ENCODE measurements at places on chromosomes 16 and 17.

DNA sequence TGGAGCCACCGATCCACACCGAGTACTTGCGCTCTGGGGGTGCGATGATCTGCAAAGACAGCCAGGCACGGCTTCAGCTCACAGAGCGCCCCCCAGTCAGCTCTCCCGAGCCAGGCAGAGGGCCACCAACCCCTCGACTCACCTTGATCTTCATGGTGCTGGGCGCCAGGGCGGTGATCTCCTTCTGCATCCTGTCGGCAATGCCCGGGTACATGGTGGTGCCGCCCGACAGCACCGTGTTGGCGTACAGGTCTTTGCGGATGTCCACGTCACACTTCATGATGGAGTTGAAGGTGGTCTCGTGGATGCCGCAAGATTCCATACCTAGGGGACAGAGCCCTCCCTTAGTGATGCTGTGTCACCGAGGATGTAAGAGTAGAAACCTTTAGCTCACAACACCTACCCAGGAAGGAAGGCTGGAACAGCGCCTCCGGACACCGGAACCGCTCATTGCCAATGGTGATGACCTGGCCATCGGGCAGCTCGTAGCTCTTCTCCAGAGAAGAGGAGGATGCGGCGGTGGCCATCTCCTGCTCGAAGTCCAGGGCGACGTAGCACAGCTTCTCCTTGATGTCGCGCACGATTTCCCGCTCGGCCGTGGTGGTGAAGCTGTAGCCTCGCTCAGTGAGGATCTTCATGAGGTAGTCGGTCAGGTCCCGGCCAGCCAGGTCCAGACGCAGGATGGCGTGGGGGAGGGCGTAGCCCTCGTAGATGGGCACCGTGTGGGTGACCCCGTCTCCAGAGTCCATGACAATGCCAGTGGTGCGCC, 1.6 kb downstream of the ACTG1 start:
- no peak for DNase-seq

DNA sequence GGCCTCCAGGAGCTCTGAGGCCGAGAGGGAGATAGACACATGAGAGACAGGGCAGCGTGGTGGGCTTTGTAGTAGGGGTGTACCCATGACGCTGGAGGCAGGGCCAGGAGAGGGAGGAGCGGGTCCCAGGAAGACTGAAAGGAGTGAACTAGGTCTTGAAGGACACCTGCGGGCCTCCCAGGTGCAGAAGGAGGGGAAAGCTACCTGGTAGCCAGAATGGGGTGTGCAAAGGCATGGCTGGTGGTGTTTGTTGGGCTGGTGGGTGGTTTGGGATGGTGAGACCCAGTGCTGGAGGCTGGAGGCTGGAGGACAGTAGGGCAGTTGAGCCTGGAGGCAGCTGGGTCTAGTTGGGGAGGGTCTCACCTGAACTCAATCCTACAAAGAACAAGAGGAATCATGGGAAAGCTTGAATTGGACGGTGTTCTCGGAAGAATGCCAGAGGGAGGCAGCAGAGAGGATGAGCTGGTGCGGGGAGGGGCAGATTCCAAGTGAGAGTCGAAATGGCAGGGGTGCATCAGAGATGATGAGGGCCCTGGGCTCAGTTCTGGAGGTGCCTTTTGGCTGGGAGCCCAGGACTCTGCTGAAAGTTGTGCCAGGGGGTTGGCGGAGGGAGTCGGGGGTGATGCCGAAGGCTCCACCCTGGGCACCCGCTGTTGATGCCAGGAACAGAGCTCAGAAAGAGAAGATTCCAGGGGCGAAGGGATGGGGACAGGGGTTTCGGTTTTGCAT, 21.2 kb downstream of the C1QTNF1 start:
- no peak for DNase-seq

GRCh38 chr16:88055356-88055755, 104.1 kb downstream of the BANP start:
- no peak for DNase-seq

GRCh38 chr16:853306-853705, 52.8 kb upstream of the GNG13 start:
- DNase-seq = no peak

DNA sequence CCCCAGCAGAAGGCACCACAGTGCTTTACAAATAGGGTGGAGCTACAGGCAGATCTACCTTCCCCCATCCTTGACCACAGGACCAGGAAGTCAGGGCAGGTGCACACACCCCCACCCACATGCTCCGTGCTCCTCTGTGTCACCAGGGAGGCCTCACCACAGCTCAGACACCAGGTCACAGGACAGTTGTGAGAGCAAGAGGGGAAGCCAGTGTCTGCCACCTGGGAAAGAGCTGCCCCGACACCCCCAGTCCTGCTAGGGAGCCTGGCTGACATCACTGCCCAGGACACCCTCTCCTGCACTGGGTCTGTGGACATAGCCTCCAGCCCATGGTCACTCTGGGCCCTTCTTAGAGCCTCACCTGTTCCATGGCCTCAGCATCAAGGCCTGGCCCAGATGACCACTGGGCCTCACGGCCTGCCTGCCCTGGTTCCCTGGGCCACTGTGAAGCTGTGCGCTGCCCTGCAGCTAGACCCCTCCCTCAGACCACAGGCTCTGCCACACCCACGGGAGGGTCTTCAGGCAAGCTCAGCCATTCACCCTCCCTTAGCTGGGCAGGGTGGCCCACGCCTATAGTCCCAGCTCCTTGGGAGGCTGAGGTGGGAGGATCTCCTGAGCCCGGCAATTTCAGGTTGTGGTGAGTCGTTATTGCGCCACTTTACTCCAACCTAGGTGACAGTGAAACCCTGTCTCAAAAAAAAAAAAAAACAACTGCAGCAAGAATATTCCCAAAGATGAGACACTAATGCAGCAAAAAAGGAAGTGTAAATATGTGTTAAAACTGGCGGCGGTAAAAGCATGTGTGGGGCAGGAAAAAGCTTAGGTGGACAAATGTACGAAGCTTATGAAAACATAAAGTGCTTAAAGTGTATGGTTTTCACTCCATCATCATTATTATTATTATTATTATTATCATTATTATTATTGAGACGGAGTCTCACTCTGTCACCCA, 14.2 kb downstream of the POLR3K start:
- no peak for DNase-seq
